ENCODE measurements at places on chromosomes 6 and 20.

- no peak for DNase-seq
Measured at GRCh38 chr6:154058963-154059680, 20.1 kb downstream of the OPRM1 start.

DNA sequence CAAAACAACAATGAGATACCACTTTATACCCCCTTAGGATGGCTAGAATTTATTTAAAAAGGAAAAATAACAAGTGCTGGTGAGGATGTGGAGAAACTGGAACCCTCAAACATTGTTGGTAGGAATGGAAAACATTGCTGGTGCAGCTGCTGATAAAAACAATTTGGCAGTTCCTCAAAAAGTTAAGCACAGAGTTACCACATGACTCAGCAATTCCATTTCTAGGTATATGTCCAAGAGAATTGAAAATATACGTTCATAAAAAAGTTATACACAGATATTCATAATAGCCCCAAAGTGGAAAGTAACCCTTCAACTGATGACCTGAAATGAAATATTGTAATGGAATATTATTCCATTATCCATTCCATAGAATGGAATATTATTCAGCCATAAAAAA, 55.0 kb downstream of the CD83 start:
- no peak for DNase-seq

- no peak for DNase-seq
Measured at GRCh38 chr6:144415835-144416237, 130.7 kb downstream of the UTRN start.

GRCh38 chr20:9388813-9389161, 125.6 kb upstream of the LAMP5 start:
- no peak for DNase-seq

DNA sequence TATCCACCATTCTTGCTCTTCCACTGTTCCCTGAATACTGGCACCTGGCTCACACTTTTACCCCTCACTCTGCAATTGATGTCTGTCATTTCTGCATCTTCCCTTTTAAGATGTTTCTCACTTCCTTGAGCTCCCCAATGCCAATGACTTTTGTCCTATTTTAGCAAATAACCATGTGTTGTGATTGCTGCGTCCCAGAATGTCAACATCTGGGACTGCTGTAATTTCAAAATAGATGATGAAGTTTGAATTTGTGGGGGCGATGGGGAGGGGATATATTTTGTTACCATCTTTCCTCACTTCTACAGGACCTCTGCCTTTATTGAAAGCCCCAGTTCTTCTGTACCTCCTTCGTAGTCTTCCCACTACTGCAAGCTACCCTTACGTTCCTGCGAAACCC, 40.0 kb upstream of the ADGRF5 start:
- DNase-seq = no peak

- DNase-seq = no peak
Measured at GRCh38 chr20:12798286-12798685, 210.5 kb upstream of the SPTLC3 start.

- no peak for DNase-seq
Measured at GRCh38 chr6:5622276-5623005, 361.1 kb downstream of the FARS2 start.

Data from stimulated activated CD8-positive, alpha-beta memory T cell treated with anti-CD3 and anti-CD28 coated beads, Interleukin-2, amount 100 ng/mL, for 48 hours (primary cell).